PC-3 (cell line): ENCODE measurements at places on chromosomes 2 and 18. TPM values are rescaled to one million over a fixed set of nuclear protein-coding genes. Genes with fewer than 3 reads are reported as not detected.

- H3K4me1 ChIP-seq, result peaks cover 8% of the 10 kb centered on the region; the same call in 1 of the 2 replicates
- H3K27me3 ChIP-seq, result no peaks in the 10 kb centered on the region
- DNase-seq, result peak; percentile 16
- peak overlapping the region; percentile 89 for H3K4me3 ChIP-seq
- H3K36me3 ChIP-seq, result no peaks in the 10 kb centered on the region
Observed at GRCh38 chr2:69013840-69014821, 1.2 kb downstream of the ANTXR1 start.

NXPH2 gene
- total RNA-seq, result not detected in 2 replicates

GRCh38 chr2:60945341-60945740 is 64.0 kb downstream of the REL start:
- no peak for DNase-seq
- no peak overlapping the region for H3K4me3 ChIP-seq
- H3K27ac ChIP-seq, result no peak overlapping the region
- H3K36me3 ChIP-seq, result no peaks in the 10 kb centered on the region
- peaks cover 13% of the 10 kb centered on the region for H3K4me1 ChIP-seq

DNA sequence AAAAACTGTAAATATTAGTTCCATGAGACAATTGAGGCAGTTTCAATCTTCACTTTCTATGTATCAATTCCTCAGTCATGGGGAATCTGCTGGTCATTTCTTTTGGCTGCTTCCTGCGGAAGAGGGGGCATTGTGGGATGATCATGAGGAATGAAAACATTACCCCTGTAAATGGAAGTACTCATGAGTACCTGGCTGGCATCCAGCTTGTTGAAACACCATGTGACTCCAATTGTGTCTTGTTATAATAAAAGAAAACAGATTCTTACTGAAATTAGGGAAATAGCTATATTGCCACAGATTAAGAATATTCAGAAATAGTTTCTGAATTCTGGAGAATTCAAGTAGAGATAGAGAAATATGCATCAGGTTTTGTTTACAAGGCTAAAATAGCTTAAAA is 41.6 kb upstream of the GPR39 start:
- no peaks in the 10 kb centered on the region for H3K27me3 ChIP-seq
- H3K4me1 ChIP-seq, result no peaks in the 10 kb centered on the region
- DNase-seq, result no peak
- H3K4me3 ChIP-seq, result no peak overlapping the region

ATP6V1B1 gene
- total RNA-seq, result not detected in 2 replicates
